ENCODE measurements at places on chromosomes 13 and 19. TPM values are rescaled to one million over a fixed set of nuclear protein-coding genes. Genes with fewer than 3 reads are reported as not detected.

CYP4F8 gene
- not detected for total RNA-seq

LRRC4B gene
- not detected for total RNA-seq

IGFL3 gene
- total RNA-seq = not detected

BABAM1 gene
- total RNA-seq = 132 TPM

GNG7 gene
- total RNA-seq = 1.2 TPM

LIM2 gene
- total RNA-seq = 0.27 TPM

KCNJ14 gene
- 0.86 TPM for total RNA-seq

CGB1 gene
- total RNA-seq = not detected

CDX2 gene
- total RNA-seq = not detected

All from activated CD4-positive, alpha-beta T cell treated with anti-CD3 and anti-CD28 coated beads for 36 hours (primary cell).